ENCODE measurements at places on chromosomes 3 and 15. TPM values are rescaled to one million over a fixed set of nuclear protein-coding genes. Genes with fewer than 3 reads are reported as not detected.

The FBLN2 gene
- 1.5 TPM for total RNA-seq

The MELTF gene
- total RNA-seq = 46.4 TPM

The ARHGEF26 gene
- 7.8 TPM for total RNA-seq

The LYZL4 gene
- not detected for total RNA-seq

The OR5K3 gene
- total RNA-seq = not detected

The SKOR1 gene
- total RNA-seq = 0.03 TPM

The RGMA gene
- total RNA-seq = 0.39 TPM

The SMCO1 gene
- not detected for total RNA-seq

The GABRA5 gene
- 103 TPM for total RNA-seq

The CTXN2 gene
- total RNA-seq = 0.02 TPM
